ENCODE measurements at places on chromosomes 3 and 15.

DNA sequence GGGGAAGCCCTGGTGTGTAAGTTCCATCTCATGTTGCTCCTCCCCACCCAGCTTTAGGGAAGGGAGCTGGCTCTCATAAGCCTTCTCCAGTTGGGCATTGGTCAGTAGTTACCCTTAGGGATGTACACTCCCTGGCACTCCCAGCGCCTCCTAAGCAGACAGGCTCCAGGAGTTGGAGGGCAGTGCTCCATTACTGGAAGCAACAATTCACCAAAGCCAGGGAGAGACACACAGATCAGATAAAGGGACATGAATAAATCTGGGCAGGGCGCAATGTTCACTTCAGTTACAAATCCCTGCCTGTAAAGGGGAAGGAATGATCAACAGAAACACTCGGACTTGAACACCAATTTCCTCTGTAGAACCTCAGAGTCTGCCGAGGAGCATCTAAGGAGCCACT, 169.1 kb upstream of the CTNNB1 start:
- DNase-seq, result no peak

GRCh38 chr3:157089455-157090221, 70.3 kb downstream of the CCNL1 start:
- no peak for DNase-seq

DNA sequence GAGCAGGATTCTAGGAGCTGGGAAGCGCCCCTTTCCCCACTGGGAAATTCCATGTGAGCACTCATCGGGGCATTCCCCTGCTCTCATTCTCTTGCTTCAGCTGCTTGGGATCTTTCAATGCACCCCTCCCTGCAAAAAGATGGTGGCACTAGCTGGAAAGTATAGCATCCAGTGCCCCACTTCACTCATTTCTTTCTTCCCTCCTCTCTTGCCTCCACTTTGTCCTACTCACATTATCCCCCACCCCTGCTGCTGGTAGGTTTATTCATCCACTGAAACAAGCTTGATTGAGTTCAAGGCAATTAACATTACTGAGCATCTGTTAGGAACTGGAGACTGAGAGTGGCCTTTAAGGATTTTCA, 84.8 kb upstream of the LIMD1 start:
- DNase-seq, result no peak

DNA sequence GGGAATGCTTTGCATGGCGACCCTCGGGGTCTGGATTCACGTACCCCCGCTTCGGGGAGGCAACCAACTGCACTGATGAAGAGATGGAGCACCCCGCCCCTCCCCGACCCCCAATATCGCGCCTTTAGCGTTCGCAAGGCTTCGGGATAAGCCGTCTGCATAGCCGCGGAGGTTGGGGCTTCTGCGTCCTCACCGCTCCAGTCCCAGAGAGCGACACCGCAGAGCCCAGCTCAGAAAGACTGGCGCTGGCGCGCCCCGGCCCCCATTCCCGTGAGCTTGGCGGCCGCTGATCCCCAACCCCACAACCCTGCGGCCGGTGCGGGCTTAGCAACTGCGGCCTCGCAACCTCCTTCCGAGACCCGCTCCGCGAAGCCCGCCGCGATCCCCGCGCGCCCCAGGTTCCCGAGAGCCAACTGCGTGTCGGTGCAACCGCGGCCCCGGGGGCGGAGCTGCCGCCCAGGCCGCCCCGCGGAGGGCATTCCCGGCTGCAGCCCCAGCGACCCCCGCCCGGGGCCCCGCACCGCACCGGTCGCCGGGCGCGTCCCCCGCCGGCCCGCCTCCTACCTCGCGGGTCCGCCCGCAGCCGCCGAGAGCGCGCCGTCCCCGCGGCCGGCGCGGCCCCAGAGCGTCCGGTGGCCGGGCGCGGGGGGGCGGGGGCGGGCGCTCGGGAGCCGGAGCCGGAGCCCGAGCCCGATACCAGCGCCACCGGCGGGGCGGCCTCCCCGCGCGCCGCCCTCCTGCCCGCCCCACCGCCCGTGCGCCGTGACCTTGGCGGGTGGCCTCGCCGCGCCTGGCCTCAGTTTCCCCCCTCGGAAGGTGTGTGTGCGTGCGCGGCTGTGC, 79.5 kb downstream of the IQSEC1 start:
- DNase-seq, result no peak

GRCh38 chr3:194049394-194049793, 86.6 kb upstream of the HES1 start:
- no peak for DNase-seq

DNA sequence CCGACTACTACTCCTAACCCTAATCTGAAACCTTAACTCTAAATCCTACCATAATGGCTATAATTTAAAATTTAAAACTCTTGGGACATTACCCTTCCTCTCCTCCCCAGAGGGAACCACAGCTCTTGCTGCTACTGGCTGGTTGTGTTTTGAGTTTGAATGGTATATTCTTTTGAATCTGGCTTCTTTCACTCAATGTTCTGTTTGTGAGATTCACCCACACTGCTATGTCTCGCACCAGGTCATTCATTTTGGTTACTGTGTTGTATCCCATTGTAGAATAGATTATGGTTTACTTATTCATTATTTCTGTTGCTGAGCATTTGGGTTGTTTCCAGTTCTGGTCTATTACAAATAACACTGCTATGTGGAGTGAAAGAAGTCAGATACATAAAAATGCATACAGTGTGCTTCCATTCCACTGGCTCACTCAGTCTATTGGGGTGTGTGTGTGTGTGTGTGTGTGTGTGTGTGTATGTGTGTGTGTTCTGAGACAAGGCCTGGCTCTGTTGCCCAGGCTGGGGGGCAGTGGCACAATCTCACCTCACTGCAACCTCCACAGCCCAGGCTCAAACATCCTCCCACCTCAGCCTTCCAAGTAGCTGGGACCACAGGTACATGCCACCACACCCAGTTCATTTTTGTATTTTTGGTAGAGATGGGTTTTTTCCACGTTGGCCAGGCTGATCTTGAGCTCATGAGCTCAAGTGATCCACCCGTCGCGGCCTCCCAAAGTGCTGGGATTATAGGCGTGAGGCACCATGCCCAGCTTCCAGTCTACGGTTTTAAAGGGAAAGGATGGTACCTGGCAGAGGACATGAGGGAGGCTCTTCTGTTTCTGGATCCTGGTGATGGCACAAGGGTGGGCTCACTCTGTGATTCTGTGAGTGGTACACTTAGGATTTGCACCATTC, 19.2 kb upstream of the SYNM start:
- no peak for DNase-seq

DNA sequence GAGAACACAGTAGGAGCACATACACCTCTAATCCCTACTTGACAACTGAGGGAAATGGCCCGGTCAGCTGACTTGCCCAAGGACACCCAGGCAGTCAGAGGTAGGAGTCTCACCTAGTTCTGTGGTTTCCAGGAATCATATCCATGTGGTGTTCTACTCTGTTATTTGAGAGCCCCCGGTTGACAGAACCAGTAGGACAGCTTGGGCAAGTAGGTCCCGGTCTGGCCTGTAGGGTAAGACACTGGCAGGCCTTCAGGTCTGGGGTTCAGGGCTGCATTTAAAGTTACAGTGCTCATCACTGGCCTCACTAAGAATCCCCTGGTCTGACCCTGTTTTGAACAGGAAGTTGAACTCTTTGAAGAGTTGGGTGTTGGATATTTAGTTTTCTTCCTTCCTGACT, 476.1 kb downstream of the SHQ1 start:
- no peak for DNase-seq

DNA sequence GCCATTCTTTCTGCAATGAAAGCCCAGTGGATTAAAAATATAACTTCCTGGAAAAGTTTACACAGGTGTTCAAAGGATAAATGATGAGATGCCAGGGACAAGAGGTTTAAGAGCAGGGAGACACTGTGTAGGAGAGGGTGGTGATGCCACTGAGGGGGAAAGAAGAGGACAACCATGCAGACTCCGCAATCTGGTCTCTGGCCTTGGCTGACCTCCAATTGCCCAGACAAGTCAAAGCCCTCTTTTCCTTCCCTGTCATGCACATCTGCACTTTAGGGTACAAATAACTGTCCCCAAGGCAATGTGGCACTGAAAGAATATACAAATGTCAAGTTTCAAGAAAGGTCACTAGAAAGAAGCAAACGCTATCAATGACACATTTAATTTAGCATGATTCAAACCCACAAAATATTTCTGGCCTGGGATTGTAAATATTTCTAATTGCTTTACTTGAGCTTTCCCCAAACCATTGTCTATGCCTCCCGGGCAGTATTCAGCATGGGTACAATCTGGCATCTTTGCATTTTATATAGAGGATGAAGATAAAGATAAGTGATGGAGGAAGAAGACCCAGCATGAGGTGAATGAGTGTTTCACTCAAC, 319.4 kb downstream of the PLCL2 start:
- DNase-seq, result no peak

DNA sequence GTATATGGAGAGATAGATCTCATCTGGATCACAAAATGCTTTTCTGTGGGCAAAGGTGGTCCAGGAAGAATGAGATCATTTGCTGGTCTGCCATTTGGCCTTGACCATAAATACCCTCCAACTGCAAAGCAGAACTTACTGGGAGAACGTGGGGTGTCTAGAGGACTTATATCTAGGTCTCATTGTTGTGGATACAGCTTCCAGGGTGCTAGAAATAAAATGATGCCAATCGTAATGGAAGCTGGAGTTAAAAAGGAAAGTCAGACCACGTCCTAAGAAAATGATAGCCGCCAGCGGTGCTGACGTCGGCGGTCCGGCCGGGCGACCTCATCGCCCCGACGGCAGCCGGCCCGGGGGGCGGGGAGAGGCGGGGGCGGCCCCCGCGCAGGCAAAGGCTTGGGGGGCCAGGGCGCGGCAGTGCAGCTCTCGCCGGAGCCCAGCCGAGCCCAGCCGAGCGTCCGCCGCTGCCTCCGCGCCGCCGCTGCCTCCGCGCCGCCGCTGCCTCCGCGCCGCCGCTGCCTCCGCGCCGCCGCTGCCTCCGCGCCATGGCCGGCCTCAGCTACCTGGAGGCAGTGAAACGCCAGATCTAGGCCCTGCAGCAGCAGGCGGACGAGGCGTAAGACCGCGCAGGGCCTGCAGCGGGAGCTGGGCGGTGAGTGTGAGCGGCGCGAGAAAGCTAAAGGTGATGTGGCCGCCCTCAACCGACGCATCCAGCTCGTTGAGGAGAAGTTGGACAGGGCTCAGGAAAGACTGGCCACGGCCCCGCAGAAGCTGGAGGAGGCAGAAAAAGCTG, 89.5 kb downstream of the EOMES start:
- no peak for DNase-seq

GRCh38 chr3:193774272-193774915, 181.4 kb downstream of the OPA1 start:
- DNase-seq, result no peak

DNA sequence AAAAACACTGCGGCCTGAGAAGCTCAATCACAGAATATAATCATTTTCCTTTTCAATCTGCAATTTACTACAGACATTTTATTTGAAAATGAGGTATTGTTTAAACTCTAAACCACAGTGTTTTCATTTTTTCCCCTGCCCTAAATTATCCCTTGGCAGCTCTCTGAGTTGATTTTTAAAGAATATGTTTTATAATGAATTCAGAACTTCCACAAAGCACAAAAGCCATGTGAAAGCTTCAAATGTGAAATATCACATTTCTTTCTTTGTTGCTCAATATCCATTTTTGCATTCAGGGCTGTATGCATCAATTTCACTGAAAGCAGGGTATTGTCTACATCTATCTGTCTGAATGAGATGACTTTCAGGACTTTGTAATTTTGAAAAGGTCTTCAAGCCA, 813.6 kb upstream of the ALCAM start:
- DNase-seq, result no peak

GRCh38 chr3:138043266-138044029, 33.5 kb downstream of the CLDN18 start:
- DNase-seq, result no peak

DNA sequence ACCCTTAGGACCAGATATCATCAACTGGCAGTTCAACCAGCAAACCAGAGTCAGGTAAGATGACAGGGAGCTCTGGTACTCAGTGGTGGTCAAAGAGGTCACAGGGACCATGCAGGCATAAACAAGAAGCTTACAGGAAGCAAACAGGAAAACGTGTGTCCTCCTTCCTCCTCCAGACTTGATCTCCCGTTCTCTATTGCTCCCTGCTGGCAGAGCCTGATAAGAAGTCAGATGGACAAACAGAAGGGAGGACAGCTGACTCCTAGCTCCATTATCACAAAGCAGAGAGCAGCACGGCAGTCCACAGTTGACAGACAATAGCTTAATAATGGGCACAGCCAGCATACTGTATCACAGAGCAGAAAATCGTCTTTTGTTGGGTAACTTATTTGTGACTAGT, 156.5 kb upstream of the SLC2A2 start:
- no peak for DNase-seq

GRCh38 chr3:146542179-146542578, 2.2 kb downstream of the PLSCR1 start:
- no peak for DNase-seq

DNA sequence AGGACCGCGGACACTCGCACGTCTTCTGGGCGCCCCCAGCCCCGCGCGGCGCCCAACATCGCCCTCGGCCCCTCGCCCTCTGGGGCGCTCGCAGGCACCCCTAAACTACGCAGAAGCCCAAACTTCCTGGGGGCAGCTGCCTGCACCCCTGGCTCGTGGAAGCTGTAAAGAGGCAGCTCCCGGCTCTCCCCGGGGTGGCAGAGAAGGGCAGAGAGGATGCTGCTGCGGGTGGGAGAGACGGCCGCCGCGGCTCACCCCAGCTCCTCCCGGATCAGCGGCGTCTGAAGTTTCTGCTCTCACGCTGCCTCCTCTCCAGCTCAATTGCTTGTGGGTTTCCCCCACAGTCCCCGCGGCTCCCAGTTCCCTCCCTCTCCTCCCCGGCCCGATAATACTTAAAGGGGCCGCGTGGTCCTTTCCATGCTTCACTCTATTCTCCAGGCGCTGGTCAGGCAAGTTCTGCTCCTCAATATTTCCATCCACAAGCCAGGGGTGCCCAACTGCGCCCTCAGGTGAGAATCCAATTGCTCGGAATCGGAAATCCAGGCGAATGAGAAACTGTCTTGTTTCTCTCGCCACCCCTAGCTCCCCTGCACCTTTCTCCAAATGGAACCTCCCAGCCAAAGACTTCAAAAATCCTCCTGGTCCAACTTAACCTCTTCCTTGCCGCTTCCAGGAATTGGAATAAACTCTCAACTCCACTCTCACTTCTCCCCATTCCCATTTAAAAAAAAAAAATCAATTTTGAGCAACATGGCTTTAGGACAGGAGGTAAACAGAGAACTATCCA, 748.5 kb downstream of the ROBO1 start:
- peak; percentile 83 for DNase-seq

GRCh38 chr15:33243869-33244268, 49.4 kb upstream of the FMN1 start:
- no peak for DNase-seq

- no peak for DNase-seq
These were observed 61.5 kb downstream of the USF3 start for GRCh38 chr3:113634782-113635474.

- no peak for DNase-seq
These were observed 41.5 kb downstream of the CSNK1G1 start for GRCh38 chr15:64314456-64314855.

- no peak for DNase-seq
These were observed 425 bp downstream of the ANPEP start for GRCh38 chr15:89814112-89814742.
